ENCODE measurements at places on chromosomes 7 and 10.

DNA sequence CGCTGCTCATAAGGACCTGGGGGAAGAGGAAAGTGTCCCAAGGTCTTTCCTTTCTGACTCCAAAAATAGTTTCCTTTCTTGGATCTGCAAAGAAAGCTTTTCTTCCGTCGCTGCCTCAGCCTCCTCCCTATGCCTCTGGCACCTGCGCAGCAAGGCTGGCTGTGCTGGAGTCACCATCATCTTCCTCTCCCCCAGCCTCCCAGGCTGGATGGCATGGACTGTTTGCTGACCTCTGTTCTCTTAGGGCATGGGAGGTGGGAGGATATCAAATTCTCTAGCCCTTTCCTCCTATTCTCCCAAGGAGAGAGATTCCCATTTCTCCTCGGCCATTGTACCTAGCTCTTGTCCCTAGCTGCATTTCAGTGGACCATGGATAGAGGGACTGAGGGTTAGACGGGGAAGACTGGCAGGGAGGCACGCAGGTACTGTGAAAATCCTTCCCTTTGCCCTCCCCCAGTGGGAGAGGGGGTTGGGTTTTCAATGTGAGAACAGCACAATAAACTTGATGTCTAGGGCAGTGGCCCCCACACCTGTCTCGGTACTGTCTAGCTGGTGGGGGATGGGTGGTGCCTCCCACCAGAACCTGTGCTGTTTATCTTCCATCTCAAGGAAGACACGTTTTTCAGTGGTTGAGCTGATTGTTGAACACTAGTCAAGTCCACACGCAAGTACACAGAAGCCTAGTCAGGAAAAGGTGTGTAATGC lies 2.6 kb downstream of the PPP1R35 start:
- DNase-seq: no peak

DNA sequence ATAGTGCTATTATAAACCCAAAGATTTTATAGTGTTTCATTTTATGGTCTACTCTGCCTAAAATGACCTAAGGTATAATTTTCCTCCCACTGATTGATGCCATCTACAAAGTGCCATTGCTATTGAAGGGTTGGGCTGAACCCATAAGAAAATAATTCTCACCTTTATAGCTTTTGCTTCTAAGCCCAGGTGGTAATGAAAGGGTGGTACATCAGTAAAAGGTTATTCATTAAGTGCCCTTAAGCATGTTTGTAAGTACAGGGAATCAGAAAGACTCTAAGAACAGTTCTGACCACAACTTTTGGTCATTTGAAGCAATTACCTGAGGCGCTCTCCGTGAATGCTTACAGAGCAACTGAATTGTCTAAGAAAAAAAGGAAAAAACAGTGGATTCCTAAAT lies 1247.3 kb downstream of the NXPH1 start:
- DNase-seq: no peak

DNA sequence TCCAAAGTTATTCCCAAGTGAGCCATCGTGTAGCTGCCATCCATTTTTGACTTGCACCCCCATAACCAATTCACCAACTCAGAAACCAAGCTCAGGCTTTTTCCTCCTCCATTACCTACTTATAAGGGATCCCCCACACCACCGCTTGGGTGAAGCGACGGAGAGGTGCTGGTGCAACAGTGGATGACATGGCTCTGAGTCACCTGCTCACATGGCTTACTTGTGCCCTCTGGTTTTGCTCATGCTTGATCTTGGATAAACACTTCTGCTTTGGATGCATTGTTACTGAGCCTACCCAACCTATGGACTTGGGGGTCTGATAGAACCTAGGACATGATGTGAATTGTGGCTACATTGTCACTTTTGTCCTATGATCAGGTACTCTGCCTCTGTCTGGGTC lies 12.0 kb upstream of the AKR1B1 start:
- DNase-seq: no peak

DNA sequence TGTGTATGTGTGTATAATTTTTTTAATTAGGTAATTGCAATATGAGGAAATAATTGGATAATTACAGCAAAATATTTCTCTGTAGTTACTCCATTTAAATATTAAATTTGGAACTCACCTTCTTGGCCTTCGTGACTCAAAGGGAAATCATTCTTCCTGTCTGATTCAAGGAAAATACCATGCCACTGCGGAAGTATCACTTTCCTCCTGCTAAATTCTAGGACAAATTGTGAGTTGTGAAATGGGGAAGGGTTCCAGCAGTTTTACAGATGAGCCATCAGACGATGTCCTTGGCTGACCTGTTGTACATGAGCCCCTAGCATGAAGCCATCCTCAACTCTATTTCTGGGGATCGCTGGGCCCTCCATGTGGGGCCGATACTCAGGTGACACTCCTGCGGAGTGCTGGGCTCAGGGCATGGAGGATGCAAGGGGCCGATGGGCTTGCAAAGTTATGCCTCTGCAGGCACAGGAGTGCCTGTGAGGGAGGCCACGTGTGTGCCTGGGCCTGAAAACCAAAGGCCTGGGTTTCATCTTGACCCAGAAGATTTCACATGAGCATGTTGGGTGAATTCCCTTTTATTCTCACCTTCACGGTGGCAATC lies 179.6 kb upstream of the TCERG1L start:
- no peak for DNase-seq

DNA sequence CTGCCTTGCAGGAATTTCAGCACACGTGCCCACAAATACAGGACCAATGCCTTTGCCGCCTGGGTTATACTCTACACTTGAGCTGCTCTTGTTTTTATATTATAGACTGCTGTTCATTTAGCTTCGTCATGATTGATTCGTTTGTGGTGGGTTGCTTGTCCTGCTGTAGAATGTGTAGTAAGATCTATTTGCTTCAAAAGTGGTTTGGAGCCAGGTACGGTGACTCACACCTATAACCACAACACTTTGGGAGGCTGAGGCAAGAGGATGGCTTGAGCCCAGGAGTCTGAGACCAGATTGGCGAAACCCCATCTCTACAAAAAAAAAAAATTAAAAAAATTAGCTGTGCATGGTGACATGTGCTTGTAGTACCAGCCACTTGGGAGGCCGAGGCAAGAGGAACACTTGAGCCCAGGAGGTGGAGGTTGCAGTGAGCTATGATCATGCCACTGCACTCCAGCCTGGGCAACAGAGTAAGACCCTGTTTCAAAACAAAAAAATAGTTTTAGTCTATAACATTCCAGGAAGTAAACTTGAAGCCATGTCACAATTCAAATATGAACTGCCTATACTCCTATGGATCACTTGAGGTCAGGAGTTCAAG lies 9.0 kb upstream of the RHBDD2 start:
- DNase-seq: no peak

DNA sequence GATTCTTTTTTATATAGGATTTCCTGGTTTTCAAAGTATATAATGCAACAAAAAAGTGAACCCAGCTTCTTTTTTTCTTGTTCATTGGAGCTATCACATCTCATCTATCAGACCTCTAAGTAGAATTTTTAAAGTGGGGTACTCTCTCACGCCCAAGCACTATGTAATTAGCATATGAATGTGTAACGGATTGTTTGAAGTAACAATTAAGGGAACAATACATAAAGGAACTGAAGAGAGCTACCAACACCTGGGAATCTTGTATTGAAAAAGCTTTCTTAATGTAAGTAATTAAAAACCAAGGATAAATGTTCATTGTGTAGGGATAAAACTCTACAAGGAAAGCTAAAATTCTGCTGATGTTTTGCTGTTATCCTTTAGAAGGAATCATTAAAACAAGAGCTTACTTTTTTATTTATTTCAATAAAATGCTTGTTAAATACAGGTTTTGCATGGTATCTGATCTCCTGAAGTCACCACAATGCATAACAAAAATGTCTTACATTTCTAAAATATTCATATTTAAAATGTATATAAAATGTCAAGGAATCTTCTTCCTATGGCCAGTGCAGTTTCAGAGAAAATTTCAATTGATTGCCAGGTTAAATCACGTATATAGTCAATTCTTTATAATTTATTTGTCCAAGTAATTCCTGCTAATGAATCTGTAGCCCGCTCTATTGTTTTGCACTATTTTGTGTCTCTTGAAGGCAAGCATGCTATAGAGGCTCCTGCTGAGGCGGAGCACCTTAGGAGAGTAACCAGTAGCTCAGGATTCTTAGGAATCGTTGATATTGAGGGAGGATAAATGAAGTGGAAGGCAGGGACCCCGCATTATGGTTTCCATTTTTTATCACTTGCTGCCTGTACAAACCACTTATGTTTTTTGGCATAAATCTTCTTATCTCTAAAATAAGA lies 51.6 kb downstream of the PTPRZ1 start:
- DNase-seq: no peak

DNA sequence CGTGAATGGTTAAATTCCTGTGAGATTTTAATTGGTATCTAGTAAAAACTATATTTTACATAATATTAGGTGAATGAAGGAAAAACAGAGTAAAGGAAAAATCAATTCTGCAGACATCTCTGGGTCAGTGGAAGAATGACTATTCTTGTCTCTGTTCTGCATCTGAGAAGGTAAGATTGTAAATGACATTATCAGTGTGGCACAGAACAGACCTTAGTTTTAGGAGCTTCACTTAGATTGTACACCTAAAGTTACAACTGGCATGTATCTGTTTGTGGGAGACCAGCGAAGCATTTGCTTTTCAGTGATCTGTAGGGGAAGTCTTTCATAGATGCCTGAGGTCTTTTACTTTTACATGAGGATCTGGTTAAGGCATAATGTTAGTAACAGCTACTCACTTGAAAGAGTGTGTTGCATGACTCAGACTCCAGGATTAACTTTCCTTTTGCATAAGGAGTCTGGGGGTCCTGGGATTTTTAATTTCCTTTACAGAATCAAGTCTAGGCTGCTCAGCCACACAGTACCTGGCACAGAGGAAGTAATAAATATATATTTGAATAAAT lies 56.2 kb downstream of the JMJD1C start:
- DNase-seq: peak; percentile 55

DNA sequence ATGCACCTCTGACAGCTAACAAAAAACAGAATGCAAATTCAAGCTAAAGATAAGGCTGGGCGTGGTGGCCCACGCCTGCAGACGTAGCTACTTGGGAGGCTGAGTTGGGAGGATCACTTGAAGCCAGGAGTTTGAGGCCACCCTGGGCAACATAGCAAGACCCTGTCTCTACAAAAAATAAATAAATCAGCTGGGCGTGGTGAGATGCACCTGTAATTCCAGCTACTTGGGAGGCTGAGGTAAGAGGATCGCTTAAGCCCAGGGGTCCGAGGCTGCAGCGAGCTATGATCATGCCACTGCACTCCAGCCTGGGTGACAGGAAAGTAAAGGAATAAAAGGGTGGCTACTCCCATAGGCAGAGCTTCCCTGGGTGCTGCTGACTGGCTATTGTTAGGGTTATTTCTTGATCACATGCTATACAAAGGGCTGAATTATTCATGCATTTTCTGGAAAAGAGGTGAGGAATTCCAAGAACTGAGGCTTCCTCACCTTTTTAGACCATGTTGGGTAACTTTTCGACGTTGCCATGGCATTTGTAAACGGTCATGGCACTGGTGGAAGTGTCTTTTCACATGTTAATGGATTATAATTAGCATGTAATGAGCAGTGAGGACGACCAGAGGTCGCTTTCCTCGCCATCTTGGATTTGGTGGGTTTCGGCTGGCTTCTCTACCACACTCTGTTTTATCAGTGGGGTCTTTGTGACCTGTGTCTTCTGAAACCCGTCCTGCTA lies 6.9 kb upstream of the PSMG3 start:
- DNase-seq: no peak

GRCh38 chr10:67819768-67820204 lies 18.2 kb downstream of the DNAJC12 start:
- no peak for DNase-seq

DNA sequence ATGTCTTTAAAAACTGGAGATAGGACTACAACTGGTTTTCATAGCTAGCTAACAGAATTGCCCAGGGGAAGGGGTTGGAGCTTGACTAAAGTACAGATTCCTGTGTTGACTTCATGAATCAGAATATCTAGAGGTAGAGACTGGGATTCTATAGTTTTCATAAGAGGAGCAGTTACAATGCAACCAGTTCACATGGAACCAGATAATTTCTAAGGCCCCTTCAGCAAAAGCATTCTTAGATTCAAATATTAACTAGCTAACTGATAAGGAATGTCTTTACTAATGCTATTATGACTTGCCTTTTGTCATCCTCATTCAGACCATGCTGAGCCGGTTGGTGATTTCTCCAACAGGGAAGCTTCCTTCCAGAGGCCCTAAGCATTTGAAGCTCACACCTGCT lies 5.7 kb downstream of the WEE2 start:
- no peak for DNase-seq

DNA sequence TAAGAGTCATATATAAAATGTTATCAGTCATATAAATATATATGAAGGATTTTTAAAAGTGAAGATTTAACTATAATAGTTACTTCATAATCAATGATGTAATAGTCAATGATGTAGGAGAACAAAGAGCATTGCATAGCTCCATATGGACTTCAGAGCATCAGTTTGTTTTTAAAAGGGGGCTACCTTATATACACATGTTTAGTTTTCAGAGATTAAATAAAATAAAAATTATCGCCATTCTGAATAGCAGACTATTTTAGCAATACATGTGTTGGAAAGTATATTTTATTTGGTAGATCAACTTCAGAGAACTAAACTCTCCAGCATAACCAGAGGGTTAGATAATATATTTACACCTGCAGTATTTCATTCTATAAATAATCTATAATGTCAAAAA lies 29.1 kb upstream of the EPC1 start:
- no peak for DNase-seq

DNA sequence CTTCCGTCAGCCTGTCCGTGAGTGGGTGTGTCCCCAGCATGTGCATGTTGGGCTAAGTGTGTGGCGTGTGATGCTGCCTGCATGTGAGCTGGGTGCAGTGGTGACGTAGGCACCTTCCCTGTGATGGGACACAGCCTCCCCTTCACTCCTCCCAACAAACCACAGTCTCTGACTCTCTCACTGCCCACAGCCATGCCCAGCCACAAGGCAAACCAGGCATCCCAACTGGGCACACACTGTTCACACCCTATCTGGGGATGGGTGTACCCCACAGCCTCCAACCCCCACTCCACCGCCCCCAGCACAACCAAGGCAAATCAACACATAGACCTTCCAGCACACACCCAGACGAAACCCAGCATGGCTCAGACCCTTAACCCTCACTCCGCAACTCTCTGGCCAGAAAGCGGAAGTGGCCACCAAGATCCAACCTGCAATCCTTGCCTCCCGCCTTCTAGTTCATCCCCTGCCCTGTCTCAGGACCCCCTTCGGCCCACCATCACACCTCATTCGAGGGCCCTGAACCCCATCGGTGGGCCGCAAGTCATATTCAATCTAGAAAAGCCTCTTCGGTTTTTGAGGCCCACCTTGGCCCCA lies 10.4 kb downstream of the PSD start:
- no peak for DNase-seq

DNA sequence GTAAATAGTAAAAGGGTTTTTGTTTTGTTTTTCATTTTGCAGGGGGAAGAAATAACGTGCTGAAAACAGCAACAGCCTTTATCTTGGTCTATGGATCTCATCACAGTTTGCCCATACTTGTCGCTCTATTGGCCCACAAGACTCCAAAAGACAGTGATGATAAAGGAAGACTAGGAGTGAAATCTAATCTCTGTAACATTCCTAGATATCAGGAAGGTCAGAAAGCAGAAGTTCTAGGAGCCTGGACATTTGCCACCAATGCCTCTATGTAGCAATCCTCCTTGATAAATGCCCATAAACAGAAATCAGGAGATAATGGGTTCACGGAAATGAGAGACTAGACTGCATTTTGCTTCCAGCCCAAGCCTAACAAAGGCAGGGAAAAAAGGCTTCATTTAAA lies 8.9 kb downstream of the CUBN start:
- no peak for DNase-seq

Measured in HFF-Myc (cell line).